Gastrocnemius medialis (tissue), 4 donors: ENCODE measurements at places on chromosomes 11 and 22. TPM values are rescaled to one million over a fixed set of nuclear protein-coding genes. Genes with fewer than 3 reads are reported as not detected.

- DNase-seq: no peak
Measured at GRCh38 chr11:35290876-35291275, 128.5 kb downstream of the SLC1A2 start.

GRCh38 chr11:26134481-26135355 is 197.2 kb upstream of the ANO3 start:
- DNase-seq: no peak

The ANGPTL5 gene
- total RNA-seq: 1.1 TPM

The GP1BB gene
- not detected for total RNA-seq
